NCI-H2029 treated with DMSO at 0.1 percent for 48 hours (cell line): ENCODE measurements at places on chromosomes 11 and 22.
A peak's percentile ranks its signal among the peaks of the same experiment; 100 is the strongest.

DNA sequence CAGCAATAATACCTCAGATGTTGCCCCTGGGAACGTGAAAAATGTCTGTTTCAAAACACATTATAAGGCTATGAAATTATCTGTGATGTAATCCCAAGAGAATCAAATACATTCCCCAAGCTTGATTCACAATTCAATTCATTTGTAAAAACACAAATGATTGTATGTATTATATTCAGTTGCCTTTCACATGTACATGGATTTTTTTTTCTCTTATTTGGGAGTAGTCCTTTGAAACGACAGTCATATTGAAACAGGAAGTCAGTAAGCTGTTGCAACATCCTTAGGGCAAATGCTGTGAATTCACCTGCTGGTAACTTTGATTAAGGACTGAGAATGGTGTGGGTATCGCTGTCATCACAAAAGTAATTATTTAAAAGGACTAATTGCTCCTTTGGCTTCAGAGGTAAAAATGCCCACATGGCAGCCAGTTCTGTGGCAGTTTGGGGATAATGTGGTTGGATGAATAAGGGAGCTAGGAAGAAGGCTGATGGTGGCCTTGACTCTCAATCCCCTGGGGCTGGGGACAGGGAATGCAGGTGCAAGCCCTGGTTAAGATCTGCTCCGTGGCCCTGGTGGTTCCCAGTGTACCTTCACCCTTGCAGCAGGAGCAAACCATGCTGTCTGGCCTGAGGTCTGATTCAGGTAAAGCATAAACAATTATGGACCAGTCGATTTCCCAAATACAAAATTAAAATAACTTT, 13.2 kb downstream of the EHF start:
- peak; percentile 68 for DNase-seq

- DNase-seq: no peak
Observed at GRCh38 chr22:45599836-45600577, 71.6 kb upstream of the ATXN10 start.

- no peak for DNase-seq
Observed at GRCh38 chr11:31996159-31996881, 94.6 kb upstream of the RCN1 start.

DNA sequence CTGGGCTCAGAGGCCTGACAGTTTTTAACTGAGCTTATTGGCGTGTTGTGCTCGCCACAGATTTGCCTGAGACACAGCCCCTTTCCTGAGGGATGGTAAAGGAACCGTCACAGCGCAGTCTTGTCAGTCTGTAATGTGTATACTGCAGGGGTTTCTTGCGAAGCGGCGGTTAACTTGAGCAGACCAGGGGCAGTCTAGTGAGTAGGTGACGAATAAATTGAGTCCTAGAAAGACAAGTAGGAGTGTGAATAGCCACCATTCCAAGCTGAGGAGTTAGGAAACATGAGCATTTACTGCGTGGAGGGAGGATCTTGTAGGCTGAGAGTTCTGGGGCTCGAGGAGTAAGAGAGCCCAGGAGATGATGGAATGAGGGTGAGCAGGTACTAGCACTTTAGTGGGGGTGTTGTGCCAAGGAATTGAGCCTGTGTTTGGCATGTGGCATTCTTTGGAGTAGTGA, 1.4 kb downstream of the MED15 start:
- DNase-seq: no peak

GRCh38 chr11:33291004-33291777, 34.0 kb downstream of the HIPK3 start:
- DNase-seq: no peak

GRCh38 chr11:76798202-76798581, 15.0 kb downstream of the TSKU start:
- DNase-seq: no peak

DNA sequence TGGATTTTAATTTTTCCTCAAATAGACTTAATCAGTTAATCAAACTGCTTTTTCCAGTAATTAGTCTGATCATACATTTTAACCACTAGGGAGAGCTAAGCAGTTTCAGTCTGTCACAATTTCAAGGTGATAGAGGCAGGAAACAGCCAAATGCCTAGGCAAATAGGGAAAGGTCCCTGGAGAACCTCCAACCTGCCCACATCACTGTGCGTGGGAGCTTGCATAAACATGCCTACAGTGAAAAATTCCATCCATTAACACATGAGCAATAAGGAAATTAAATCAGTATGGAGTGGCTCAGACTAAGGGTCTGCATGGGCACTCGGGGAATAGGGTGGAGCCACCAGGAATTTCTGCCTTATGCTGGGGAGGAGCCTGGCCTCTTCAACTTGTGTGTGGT, 74.6 kb downstream of the AASDHPPT start:
- DNase-seq: no peak

DNA sequence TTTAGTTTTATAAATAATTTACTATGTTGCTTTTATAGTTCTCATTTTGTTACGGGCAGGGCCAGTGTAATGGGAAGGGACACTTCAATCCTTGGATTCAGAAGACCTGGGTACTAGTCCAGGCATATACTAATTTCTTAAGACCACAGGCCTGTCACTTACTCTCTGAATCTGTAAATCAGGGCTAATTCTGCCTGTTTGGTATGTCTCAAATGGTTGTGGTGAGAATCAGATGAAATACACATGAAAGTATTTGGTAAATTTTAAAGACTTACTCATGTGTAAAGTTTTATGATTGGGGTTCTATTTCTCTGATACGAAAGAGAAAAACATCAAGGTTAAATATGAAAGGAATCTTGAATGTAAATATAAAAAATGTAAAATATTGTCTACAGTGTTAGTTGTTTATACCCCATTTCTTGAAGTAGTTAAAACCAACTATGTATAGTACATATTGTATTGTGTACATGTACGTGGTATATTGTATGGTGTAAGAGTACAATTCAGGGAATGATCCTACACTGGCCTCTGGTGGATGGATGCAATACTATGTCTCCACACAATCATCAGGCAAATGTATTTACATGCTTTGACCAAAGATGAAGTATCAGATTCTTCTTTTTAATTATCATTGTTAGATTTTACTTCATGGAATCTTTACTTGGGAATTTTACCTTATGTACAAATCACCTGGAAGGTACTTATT, 24.5 kb upstream of the RAG2 start:
- DNase-seq: no peak

DNA sequence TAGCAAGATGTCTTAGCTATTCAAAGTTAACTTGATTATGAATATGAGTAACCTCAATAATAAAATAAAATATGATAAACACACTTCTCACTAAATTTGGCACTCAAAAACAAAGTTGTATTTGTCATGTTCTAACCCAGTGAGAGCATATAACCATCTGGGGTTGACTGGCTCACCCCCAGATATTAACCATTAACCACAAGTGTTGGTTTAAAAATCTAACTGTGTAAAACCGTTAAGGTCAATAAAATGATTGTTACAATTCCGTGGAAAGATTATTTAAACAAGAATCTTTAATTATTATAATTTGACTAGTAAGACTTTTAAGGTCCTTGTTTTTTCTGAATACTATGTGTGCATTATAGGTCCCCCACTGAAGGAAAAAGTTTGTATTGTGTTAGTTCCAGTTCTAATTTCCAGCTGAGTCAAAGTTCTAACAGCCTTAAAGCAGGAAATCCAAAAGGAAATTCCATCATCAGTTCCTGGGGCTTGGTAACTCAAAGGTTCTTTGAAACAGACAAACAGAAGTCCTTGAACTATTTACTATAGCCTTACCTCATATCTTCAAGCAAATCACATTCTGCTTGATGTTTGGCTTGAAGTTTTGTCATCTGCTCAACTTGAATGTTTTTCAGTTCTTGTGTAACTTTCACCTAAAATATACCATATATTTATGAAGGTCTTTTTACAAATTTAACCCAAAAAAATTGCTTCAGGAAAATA, 2.5 kb downstream of the FCHSD2 start:
- DNase-seq: no peak

GRCh38 chr22:40976866-40977700, 25.9 kb downstream of the RBX1 start:
- DNase-seq: no peak

GRCh38 chr11:74288161-74288560, 23.3 kb downstream of the P4HA3 start:
- no peak for DNase-seq

- DNase-seq: no peak
Observed at GRCh38 chr11:116693102-116693570, 79.7 kb downstream of the BUD13 start.

DNA sequence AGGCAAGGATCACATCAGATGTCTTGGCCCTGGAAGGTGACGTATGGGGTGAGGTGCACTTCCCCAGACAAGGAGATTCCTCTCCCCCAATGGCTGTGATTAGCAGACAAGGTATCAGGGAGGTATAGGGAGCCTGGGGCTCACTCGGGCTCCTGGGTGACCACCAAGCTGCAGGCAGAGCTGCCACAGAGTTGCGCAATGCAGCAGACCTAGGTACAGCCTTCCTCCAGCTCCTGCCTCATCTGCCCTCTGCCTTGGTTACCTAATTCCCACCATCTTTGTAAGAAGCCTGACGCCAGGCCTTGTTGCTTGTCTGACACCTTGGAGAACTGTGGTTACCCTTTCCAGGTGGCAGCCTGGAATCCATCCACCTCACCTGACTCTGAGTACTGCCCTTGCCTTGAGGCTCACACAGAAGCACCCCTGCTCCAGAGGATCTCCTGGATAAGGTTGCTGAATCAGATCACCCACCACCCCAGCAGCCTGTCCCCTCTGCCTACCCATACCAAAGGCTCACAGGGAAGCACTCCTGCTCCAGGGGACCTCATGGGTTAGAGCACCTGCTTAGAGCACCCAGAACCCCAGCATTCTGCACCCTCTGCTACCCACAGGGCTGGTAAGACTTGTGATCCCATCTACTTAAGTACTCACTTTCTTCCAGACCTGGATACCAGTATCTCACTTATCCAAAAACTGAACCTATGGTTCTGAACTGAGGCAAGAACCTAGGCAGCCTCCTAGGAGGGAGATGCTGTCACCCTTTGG, 40.4 kb downstream of the GAB4 start:
- no peak for DNase-seq

GRCh38 chr11:57493507-57494503, 21.7 kb downstream of the SLC43A1 start:
- DNase-seq: peak; percentile 33

DNA sequence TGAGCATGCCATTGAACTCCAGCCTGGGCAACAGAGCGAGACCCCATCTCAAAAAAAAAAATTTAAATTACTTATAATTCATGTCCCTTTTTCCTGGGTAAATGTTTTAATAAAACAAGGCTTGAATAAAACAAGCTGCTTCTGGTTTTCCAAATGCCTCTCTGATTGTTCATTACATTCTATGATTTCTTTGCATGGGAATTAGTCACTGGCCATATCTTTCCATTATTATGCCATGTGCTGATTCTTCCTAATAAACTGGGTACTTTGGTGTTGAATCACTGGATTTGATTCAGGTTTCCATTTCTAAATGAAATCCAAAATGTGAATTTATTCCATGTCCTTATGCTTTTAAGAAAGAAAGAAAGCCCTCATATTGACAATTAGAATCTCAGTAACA, 42.6 kb downstream of the ZNF215 start:
- DNase-seq: no peak

DNA sequence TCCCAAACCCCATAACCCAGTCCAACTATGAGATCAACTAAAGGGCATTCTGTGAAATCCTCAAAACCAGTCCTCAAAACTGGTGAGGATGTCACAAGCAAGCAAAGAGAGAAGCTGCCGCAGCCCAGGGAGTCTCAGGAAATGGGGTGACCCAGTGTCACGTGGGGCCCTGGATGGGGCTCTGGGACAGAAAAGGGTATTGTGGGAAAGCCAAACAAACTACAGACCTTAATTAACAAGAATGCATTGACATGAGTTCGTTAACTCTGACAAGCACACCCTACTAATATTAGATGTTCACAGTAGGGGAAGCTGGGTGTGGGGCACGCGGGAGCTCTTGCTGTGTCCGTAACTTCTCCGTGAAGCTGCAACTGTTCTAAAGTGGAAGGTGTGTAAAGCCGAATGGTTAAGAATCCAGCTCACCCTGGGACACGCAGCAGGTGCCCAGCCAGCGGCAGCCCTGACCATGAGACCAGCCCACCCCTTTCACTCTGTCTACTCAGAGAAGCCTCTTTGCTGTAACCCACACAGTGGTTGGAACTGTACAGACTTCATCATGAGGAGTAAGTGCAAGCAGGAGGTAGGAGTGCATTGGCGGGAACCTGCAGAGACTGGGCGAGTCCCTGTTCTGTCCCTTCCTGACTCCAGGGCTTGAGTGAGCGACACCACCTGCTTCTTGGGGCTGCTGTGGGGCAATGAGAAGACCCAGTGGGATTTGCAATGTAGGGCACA, 17.9 kb downstream of the LINC01488 start:
- no peak for DNase-seq

- no peak for DNase-seq
Observed at GRCh38 chr22:38191731-38192474, 9.9 kb upstream of the MAFF start.

GRCh38 chr11:75149766-75150465, 991 bp upstream of the SLCO2B1 start:
- DNase-seq: no peak

DNA sequence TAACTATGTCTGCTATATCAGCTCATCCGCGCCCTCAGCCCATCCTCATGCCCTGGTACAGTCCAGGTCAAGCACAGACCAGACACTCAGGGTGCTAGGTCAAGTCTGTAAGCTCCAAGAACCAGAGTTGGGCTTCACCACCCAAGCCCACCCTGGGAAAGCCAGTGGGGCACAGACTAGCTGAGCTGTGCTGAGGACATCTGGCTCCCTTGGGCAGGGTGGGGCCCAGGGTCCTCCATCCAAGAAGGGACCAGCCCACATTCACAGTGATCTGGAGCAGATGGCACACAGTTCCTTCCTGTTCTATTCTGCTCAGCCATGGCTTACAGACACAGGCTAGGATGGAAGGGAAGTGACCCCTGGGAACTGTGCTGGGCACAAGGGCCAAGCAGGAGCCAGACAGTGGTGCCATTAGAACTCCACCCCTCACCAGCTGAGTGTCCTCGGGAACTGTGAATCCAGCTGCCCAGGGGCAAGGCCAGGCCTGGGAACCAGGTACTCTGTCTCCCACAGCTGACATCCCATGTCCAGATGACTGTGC, 9.1 kb downstream of the P2RY6 start:
- DNase-seq: no peak

DNA sequence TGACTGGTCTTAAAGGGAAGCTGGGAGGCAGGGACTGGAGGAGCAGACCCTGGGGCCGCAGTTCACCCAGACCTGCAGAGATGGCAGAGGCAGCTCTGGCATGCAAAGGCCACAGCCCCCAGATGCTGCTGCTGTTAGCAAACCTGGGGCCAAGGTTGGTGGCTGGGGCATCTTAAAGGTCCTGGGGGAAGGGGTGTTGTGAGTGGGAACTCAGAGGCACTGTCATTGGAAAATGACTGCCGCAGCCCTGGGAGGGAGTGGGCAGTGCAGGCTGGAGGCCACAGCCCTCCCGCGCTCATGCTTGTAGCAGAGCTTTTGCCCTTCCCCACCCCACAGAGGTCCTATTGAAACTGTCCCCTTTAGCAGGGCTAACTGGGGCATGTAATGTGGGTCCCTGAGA, 111.8 kb downstream of the CTTN start:
- no peak for DNase-seq

GRCh38 chr11:8731647-8732323, 49.2 kb downstream of the RPL27A start:
- no peak for DNase-seq

GRCh38 chr22:43313244-43313889, 29.8 kb downstream of the SCUBE1 start:
- DNase-seq: no peak
